Type B pancreatic cell (in vitro differentiated cells): ENCODE measurements at places on chromosomes 4 and X.

- DNase-seq, result no peak
Observed at GRCh38 chrX:68646421-68646820, 1.0 kb upstream of the STARD8 start.

GRCh38 chr4:121554382-121554781, 142.4 kb downstream of the ANXA5 start:
- no peak for DNase-seq

GRCh38 chrX:23031600-23031999, 31.8 kb downstream of the DDX53 start:
- no peak for DNase-seq

GRCh38 chr4:24979554-24979953, 51.2 kb downstream of the LGI2 start:
- DNase-seq, result no peak

- no peak for DNase-seq
Observed at GRCh38 chrX:84224741-84225140, 36.7 kb upstream of the RPS6KA6 start.

GRCh38 chr4:56906489-56907393, 959 bp upstream of the REST start:
- no peak for DNase-seq

- no peak for DNase-seq
Observed at GRCh38 chrX:9498236-9498635, 33.4 kb downstream of the TBL1X start.

DNA sequence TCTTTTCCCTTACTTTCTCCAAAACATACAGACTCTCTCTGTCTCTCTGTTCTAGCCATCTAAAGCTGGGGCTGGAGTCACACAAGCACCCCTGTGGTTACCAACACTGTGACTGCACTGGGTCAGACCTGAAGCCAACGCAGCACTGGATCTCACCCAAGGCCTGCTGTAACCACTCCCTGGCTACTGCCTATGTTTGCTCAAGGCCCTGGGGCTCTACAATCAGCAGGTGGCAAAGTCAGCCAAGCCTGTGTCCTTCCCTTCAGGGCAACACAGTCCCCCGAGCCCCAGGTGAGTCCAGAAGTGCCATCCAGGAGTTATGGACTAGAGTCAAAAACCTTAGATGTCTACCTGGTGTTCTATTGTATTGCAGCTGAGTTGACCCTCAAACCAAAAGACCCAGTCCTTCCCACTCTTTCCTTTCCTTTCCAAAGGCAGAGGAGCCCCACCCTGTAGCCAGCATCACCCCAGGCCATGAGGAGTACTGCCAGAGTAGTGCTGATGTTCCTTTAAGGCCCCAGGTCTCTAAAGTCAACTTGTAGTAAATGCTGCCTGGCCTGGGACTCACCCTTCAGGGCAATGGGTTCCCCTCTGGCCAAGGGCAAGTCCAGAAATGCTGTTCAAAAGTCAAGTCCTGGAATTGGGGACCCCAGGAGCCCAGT, 58.8 kb upstream of the RAP2C start:
- DNase-seq, result no peak

DNA sequence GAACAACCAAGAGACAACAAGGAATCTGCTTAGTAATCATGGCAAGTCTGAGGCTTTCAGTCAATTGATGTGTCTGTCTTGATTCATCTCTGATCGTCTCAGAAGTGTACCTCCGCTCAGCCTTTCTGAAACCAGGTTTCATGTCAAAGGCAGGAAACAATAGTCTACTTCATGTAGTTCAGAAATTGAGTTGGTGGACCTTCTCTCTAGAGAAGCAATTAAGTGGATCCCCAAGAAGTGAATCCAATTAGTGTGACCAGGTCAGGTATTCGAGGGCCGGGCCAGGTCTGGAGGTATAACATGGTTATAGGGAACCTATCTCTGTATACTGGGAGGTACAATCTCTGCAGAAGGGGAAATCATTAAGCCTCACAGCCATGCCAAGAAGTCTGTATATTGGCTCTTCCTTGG, 32.0 kb downstream of the DAPP1 start:
- DNase-seq, result no peak

DNA sequence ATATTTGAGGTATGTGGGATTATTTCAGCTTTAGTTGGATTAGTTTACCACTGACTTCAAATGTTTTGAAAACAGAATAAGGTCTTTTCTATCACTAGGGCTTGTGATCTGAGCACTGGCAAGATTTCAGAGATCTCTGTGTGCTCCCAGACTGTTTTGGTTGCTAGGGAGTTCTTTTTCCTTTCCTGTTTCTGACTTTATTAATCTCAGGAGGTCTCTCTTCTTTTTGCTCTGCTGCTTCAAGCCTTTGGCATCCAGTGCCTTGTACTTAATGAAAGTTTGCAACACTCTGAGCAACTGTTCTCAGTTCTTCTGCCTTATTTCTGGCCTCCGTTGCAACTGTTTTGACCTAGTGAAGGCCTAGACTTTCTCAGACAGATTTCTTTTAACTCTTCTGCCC, 32.1 kb upstream of the PAQR3 start:
- DNase-seq, result no peak

GRCh38 chr4:184596617-184597185, 52.5 kb downstream of the CASP3 start:
- no peak for DNase-seq

GRCh38 chr4:98245226-98245625, 16.0 kb upstream of the RAP1GDS1 start:
- DNase-seq, result no peak

GRCh38 chr4:119031218-119031617, 104.4 kb upstream of the MYOZ2 start:
- DNase-seq, result no peak

GRCh38 chrX:119503484-119503861, 35.2 kb downstream of the SLC25A5 start:
- no peak for DNase-seq

- DNase-seq, result no peak
Observed at GRCh38 chr4:22389240-22389870, 126.5 kb downstream of the ADGRA3 start.

- no peak for DNase-seq
Observed at GRCh38 chr4:41318839-41319530, 62.3 kb downstream of the UCHL1 start.

- DNase-seq, result no peak
Observed at GRCh38 chrX:40201329-40201885, 103.6 kb upstream of the BCOR start.

- DNase-seq, result no peak
Observed at GRCh38 chrX:115968436-115969252, 201.9 kb upstream of the AGTR2 start.

- no peak for DNase-seq
Observed at GRCh38 chr4:140423106-140423505, 4.3 kb downstream of the CLGN start.

GRCh38 chrX:126551725-126552312, 795 bp downstream of the DCAF12L1 start:
- no peak for DNase-seq

- peak; percentile 22 for DNase-seq
Observed at GRCh38 chrX:23953908-23954269, 46.1 kb downstream of the CXorf58 start.

GRCh38 chr4:78166622-78167021, 109.5 kb downstream of the FRAS1 start:
- no peak for DNase-seq

DNA sequence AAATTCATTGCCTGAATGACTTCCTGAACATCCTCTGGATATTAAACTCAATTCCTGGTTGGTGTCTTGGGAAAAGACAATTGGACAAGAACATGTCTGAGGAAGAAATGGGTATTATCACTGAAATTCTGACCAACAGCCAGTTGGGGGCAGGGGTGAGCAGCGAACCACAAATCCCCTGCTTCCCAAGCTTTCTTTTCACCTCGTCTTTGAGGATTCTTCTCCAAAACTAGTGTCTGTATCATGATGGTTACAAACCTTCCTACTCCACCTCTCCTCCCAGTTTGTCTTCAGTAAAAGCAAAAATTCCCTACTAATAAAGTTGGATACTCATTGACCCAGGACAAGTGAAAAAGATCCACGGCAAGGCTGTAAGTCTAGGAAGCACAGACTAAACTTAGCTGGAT, 48.3 kb upstream of the WDR1 start:
- DNase-seq, result no peak

- DNase-seq, result no peak
Observed at GRCh38 chr4:10173037-10173753, 56.6 kb upstream of the WDR1 start.

GRCh38 chr4:11402192-11402591, 26.5 kb downstream of the HS3ST1 start:
- no peak for DNase-seq

DNA sequence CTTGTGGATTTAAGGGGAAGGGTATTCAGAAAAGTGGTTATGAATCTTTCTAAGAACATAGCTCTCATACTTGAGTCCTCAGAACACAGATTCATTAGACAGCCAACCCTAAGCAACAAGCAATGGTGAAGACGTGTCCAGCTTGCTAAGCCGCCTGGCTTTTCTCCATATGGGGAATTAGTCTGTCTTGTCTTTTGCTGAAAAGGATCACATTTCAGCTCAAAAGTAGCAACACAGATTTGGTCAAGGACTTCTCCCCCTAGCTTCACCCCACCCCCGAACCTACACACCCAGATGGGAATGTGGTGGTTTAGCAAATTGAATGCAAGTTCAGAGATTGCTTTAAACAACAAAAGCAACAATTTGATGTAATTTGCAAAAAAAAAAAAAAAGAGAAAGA, 103.3 kb upstream of the RASGEF1B start:
- no peak for DNase-seq

DNA sequence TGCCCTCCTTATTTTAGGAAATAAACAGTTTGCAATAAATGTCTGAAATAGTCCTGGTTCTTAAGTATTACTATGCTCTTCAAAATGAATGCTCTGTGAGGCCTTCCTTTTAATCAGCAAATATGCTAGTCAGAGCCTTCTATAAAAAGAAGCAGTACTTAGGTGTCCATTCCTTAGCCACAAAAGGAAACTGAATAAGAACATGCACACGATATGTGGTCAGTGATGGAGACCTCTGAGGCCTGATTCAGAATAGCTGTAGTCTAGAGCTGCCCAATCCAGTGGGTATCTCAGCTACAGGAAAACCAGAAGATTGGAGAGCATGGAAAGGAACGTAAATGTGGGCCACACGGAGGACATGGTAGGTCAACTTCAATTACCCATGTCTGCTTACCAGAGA, 141.8 kb downstream of the RASL11B start:
- no peak for DNase-seq

- no peak for DNase-seq
Observed at GRCh38 chr4:6076391-6076790, 58.2 kb upstream of the C4orf50 start.

- DNase-seq, result no peak
Observed at GRCh38 chr4:164467493-164467892, 286.4 kb upstream of the SMIM31 start.

DNA sequence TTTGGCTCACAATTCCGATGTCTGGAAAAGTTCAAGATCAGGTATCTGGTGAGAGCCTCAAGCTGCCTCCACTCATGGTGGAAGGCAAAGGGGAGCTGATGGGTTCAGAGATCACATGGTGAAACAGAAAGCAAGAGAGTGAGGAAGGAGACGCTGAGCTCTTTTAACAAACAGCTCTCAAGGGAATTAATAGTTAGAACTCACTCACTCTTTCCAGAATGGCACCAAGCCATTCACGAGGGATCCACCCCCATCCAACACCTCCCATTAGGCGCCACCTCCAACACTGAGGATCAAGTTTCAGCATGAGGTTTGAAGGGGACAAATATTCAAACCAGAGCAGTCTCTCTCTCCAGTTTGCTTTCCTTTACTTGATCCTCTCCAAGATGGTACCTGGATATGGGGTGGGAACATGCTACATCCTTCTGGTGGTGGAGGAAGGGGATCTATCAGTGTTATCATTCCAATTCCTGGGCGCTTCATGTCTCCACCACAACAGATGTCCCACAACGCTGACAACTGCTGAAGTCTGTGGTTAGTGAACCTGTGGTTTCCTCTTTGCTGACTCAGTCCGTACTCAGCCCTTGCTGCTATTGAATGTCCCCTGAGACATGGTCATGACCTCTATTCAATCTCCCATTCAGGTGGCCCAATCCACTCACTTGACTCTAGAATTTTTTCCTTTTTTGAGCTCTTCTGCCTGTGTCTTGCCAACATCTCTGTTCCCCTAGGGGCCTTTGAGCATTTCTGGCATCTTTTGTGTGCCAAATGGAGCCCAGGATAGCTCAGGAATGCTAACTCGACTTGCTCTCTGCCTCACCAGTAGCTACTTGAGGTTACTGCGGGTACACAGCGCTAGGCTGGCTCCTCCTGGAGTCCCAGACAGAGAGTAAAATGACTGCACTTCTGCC, 395.2 kb downstream of the MID1IP1 start:
- DNase-seq, result no peak

DNA sequence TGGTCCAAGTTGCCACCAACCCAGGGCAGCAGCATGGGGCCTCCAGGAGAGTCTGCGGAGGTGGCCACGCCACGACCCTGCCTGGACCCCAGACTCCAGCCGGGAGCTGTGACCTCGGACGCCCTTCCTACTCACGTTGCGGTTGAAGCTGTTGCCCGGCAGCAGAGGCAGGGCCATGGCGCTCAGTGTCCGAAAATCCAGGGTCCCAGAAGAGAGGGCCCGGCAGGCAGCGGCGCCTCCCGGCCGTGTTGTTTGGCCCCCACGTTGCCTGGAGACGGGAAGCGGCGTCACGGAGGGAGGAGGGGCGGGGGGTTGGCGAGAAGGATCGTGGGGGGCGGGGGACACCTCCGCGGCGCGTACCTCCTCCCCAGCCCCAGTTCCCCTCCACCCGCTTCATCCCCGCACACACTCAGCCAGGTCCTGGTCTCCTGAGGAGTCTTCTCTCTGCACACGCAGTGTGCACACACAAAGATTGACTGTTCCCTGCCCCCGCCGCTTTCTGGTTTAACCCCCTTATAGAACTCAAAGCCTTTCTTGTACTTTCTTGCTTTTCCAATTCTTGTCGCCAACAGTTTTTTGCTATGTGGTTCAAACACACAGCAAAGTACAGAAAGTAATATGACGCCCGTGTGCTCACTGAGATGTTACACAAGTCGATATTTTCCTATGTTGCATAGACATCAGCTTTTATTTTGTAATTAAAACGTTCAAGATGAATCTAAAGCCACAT, at the start of gene EFHC2:
Gene EFHC2 (minus strand): TSS at position 261 of the 730 bp plus-strand sequence. CDS start 84 bp downstream, at position 177.
- DNase-seq, result peak; percentile 69

DNA sequence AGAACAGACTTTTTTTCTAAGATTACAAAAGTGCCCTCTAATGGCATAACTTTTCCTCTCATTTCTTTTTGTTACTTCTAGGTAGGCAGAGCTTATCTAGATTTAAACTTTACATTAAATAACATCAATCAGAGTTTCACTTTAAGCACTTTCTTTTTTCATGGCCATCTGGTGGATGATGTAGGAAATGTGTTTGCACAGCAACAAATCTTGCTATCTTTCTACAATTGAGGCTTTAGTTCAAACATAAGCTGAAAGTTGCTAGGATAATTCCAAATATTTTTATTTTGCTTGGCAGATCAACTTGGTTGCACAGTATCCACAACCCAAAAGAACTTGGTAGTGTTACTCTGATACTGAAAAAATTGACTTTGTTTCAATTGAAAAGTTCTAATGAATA, 22.0 kb downstream of the NDNF start:
- DNase-seq, result no peak

DNA sequence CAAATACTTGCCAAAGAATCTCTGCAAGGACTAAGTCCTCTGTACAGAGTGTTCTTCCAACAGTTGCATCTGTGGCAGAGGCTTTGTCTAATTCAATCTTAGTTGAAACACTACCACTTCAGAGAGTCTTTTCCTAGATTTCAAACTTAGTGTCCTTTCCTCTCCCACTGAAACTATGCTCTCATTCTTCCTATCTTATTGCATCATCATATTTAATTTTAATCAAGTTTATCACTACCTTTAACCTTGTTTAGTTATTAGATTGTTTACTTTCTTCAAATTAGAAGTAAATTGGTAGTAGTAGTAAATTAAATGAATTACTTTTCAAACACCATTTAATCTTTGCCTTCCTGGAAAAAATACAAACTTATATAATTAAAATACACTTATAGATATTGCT, 1082.3 kb upstream of the PABPC4L start:
- no peak for DNase-seq
